ENCODE measurements at places on chromosomes 1 and 21. TPM values are rescaled to one million over a fixed set of nuclear protein-coding genes. Genes with fewer than 3 reads are reported as not detected.
A peak's percentile ranks its signal among the peaks of the same experiment; 100 is the strongest.

MED8 gene
- 31.3 TPM for total RNA-seq

DMRTA2 gene
- 0.12 TPM for total RNA-seq

- no peaks in the 10 kb centered on the region for H3K27me3 ChIP-seq
- no peak overlapping the region for H3K27ac ChIP-seq
- H3K36me3 ChIP-seq: no peaks in the 10 kb centered on the region
- no peaks in the 10 kb centered on the region for H3K4me1 ChIP-seq
- DNase-seq: no peak
Observed at GRCh38 chr1:7232441-7233236, 447.4 kb downstream of the CAMTA1 start.

IL19 gene
- not detected for total RNA-seq

DNA sequence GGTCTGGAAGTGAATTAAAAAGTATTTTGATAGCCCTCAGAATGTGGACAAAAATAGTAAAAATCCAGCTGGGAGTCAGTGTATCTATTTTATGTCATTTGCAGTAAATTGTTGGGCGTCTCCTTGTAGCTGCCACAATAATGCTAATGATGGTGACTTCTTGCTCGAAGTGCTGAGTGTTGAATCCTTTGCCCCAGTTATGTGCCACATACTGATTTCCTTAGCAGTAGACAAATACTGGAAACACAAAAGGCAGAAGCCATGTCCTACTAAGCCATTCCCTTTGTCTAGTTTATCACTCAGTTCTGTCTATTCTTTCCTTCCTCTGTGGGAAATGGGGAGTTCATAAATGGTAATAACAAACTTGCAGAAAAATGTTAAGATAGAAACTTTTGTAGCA, 70.7 kb upstream of the CXADR start:
- no peaks in the 10 kb centered on the region for H3K27me3 ChIP-seq
- no peaks in the 10 kb centered on the region for H3K4me1 ChIP-seq
- no peak overlapping the region for H3K4me3 ChIP-seq
- H3K27ac ChIP-seq: no peak overlapping the region

CFHR5 gene
- 0.39 TPM for total RNA-seq

DNA sequence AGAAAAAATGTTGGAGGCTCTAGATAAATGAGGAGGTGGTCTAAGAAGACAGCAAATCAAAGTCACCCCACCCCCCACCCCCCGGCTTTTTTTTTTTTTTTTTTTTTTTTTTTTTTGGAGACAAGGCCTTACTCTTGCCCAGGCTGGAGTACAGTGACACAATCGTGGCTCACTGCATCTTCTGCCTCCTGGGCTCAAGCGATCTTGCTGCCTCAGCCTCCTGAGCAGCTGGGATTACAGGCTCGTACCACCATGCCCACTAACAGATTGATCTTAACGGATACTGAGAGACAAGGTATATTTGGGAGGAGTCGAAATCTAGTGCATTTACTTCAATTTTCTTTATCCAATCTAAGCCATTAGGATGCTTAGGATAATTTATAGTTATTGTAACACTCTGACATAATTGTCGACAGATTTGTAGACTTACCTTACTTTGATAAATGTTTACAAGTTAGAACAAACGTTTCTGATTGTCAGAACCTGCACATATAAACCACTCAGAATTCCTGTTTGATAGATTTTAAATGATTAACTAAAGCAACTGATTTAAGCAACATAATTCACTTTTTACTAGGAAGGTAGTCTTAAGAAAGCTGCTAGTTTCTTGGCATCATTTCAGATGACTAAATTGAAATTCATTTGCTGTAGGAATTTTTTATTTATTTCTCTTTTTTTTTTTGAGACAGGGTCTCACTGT, 33.7 kb upstream of the NBL1 start:
- H3K27me3 ChIP-seq: no peaks in the 10 kb centered on the region
- no peaks in the 10 kb centered on the region for H3K4me1 ChIP-seq
- DNase-seq: no peak
- H3K36me3 ChIP-seq: no peaks in the 10 kb centered on the region
- no peak overlapping the region for H3K27ac ChIP-seq

GRCh38 chr1:84669831-84670230, 20.4 kb downstream of the SSX2IP start:
- no peaks in the 10 kb centered on the region for H3K27me3 ChIP-seq
- no peak overlapping the region for H3K27ac ChIP-seq
- H3K4me3 ChIP-seq: no peak overlapping the region
- peak; percentile 82 for DNase-seq
- no peaks in the 10 kb centered on the region for H3K4me1 ChIP-seq

DNA sequence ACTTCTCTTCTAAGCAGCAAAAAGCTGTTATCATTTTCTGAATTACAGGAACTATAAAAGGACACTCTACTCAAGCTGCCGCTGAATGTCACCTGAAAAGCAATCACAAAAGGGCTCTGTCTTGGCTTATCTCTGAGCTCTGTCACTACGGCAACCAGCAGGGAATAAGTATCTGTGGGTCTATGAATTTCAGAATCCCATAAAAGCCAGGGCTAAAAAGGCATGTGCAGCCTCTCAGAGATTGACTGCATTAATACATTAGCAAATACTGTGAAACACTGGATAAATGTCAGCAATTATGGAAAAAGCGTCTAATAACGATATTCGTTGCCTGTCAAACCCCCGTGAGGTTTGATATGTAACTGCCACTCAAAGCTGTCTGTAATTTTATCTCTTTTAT, 210.2 kb upstream of the DMRTA2 start:
- H3K27ac ChIP-seq: no peak overlapping the region
- H3K4me3 ChIP-seq: no peak overlapping the region
- peaks cover 17% of the 10 kb centered on the region for H3K4me1 ChIP-seq

- no peaks in the 10 kb centered on the region for H3K4me1 ChIP-seq
- H3K4me3 ChIP-seq: no peak overlapping the region
- no peak overlapping the region for H3K27ac ChIP-seq
- H3K27me3 ChIP-seq: peaks cover 13% of the 10 kb centered on the region
- no peak for DNase-seq
Observed at GRCh38 chr1:169565335-169566271, 20.7 kb downstream of the F5 start.

DNA sequence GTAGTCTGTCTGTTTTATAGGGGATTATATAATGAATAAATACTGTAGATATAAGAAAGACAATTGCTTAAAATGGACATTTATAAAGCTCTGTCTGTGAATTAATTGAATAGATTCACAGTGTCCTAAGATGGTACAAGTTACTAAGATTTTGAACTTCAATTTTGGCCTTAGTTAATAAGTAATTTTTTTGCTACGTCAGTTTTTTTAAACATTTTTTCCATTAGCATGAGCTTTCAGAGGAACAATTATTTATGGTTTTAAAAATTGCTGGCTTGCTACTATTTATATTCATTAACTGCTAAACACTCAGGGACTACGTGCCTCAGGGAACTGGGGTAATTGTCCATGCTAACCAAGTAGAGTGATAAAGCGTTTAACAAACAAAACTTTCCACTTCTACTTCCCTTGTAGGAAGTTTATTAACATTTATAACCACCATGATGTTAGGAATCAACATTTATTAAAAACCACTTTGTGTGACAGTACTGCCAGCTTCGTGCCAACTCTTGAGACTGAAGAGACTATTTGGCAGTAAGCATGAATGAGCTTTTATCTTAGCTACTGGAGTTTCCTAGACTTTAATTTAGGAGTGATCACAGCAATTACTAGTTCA, 65.4 kb upstream of the PTGS2 start:
- H3K27ac ChIP-seq: no peak overlapping the region
- no peak for DNase-seq
- H3K4me1 ChIP-seq: no peaks in the 10 kb centered on the region
- H3K27me3 ChIP-seq: no peaks in the 10 kb centered on the region

CTSS gene
- total RNA-seq: 0.03 TPM

GRCh38 chr1:208065862-208066261, 154.9 kb upstream of the CD34 start:
- no peaks in the 10 kb centered on the region for H3K4me1 ChIP-seq
- no peaks in the 10 kb centered on the region for H3K27me3 ChIP-seq
- H3K27ac ChIP-seq: no peak overlapping the region
- H3K4me3 ChIP-seq: no peak overlapping the region

- DNase-seq: no peak
- H3K27ac ChIP-seq: no peak overlapping the region
- H3K4me3 ChIP-seq: no peak overlapping the region
Observed at GRCh38 chr1:233865902-233866301, 38.6 kb upstream of the SLC35F3 start.

PPFIA4 gene
- 215 TPM for total RNA-seq

GRCh38 chr1:184622136-184622823, 132.4 kb downstream of the EDEM3 start:
- H3K4me1 ChIP-seq: peaks cover 11% of the 10 kb centered on the region
- H3K27me3 ChIP-seq: no peaks in the 10 kb centered on the region
- DNase-seq: peak; percentile 48
- no peak overlapping the region for H3K4me3 ChIP-seq

DNA sequence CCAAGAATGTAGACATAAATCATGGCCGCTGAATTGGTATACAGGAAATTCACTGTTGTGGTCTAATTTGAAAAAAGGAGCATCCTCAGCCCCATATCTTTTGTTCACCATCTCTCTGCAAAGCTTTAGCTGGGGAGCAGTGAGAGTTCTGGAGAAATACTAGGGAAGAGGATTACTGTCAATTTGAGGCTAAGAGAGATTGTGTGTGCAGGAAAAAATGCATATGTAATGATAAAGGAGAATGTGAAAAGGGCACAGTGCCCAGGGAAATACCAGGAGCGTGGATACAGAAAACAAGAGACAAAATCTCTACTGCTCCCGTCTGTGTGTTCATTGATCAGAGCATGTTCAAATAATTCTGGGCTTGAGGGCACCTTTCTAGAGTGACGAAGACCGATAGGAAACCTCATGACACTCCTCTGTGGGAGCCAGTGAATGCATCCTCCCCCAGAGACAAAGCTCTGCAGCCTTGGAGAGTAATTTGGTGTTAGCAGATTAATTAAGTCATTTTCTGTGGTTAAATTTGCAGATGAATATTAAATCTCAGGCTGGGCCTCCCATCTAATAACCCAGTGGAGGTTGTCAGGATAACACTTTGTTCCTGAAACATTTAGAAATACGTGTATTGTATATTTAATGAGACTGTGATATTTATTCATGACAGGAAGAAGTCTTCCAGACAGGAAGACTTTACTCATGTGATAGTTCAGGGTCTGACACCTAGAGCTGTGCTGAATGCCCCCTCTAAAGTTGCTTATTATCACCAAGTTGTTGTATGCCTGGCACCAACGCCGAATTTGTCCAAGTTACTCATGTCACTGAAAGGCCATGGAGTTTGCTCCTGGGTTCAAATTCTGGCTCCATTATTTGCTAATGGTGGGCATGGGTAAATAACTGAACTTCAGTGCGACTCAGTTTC, 287.3 kb upstream of the SGIP1 start:
- peak; percentile 60 for DNase-seq
- no peaks in the 10 kb centered on the region for H3K36me3 ChIP-seq
- H3K27me3 ChIP-seq: no peaks in the 10 kb centered on the region
- no peak overlapping the region for H3K27ac ChIP-seq

- DNase-seq: peak; percentile 48
- H3K4me3 ChIP-seq: peak overlapping the region; percentile 69
- H3K4me1 ChIP-seq: peaks cover 13% of the 10 kb centered on the region
Observed at GRCh38 chr1:51877434-51878307, 856 bp downstream of the NRDC start.

EXO1 gene
- total RNA-seq: 3.5 TPM

DNA sequence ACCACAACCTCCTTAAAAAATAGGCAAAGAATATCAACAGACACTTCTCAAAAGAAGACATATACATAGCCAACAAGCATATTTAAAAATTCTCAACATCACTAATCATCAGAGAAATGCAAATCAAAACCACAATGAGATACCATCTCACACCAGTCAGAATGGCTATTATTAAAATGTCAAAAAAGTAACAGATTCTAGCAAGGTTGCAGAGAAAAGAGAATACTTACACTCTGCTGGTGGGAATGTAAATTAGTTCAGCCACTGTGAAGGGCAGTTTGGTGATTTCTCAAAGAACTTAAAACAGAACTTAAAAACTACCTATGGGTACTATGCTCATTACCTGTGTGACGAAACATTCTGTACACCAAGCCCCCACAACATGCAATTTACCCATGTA, 20.7 kb downstream of the CD1B start:
- no peak overlapping the region for H3K27ac ChIP-seq
- H3K36me3 ChIP-seq: no peaks in the 10 kb centered on the region
- no peaks in the 10 kb centered on the region for H3K4me1 ChIP-seq
- no peaks in the 10 kb centered on the region for H3K27me3 ChIP-seq
- no peak for DNase-seq

GRCh38 chr1:197786280-197786679, 11.0 kb upstream of the DENND1B start:
- no peak overlapping the region for H3K27ac ChIP-seq
- H3K4me1 ChIP-seq: no peaks in the 10 kb centered on the region
- DNase-seq: no peak

DNA sequence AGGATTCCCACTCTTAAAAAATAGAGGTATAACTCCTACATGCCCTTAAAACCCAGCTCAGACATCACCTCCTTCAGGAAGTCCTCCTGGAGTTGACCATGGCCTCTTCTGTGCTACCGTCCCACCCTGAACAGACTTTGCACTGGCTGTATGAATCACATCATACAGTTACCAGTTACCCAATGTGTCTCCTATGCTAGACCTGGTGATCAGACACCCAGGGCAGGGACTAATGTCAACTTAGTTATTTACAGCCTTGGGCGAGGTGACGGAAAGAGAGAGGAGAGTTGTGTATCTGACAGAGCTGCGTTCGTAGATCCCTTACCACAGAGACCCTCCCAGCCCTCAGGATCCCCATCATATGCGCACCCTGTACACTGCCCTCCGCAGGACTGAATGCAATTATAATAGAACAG, 72.7 kb downstream of the SLC66A1 start:
- H3K4me1 ChIP-seq: no peaks in the 10 kb centered on the region
- H3K27me3 ChIP-seq: no peaks in the 10 kb centered on the region
- H3K27ac ChIP-seq: no peak overlapping the region
- H3K36me3 ChIP-seq: peaks cover 2% of the 10 kb centered on the region
- DNase-seq: no peak

USP16 gene
- total RNA-seq: 10.7 TPM

- H3K4me1 ChIP-seq: peaks cover 16% of the 10 kb centered on the region
- peak; percentile 53 for DNase-seq
- no peak overlapping the region for H3K27ac ChIP-seq
- no peaks in the 10 kb centered on the region for H3K27me3 ChIP-seq
Observed at GRCh38 chr1:203045821-203046594, 19.7 kb downstream of the PPFIA4 start.

DNA sequence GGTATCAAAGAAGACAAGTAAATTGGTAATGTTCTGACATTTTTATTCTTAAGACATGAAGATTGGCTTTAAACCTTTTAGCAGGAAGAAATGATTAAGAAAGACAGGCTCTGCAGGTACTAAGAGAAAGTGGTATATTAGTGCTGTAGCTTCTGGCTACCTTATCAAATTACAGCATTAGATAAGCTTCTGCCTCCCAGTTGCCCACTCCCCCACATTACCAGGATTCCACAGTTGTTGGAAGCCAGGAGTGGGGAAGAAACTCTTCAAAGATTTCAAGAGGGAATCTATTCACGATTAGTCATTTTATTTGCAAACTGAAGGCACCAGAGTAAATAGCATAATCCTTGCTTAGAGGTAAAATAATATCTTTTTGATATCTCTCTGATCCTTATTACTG, 274.9 kb downstream of the LMO4 start:
- no peak overlapping the region for H3K27ac ChIP-seq
- no peaks in the 10 kb centered on the region for H3K36me3 ChIP-seq
- H3K4me3 ChIP-seq: no peak overlapping the region
- no peaks in the 10 kb centered on the region for H3K4me1 ChIP-seq
- DNase-seq: no peak
- H3K27me3 ChIP-seq: no peaks in the 10 kb centered on the region

- H3K27ac ChIP-seq: peak overlapping the region; percentile 52
- DNase-seq: no peak
- H3K4me1 ChIP-seq: peaks cover 22% of the 10 kb centered on the region
- H3K36me3 ChIP-seq: no peaks in the 10 kb centered on the region
- no peak overlapping the region for H3K4me3 ChIP-seq
Observed at GRCh38 chr1:205961405-205961804, 18.1 kb upstream of the SLC26A9 start.

Data from cardiac muscle cell (in vitro differentiated cells and primary cell).